ENCODE measurements at places on chromosomes 4 and X.

DNA sequence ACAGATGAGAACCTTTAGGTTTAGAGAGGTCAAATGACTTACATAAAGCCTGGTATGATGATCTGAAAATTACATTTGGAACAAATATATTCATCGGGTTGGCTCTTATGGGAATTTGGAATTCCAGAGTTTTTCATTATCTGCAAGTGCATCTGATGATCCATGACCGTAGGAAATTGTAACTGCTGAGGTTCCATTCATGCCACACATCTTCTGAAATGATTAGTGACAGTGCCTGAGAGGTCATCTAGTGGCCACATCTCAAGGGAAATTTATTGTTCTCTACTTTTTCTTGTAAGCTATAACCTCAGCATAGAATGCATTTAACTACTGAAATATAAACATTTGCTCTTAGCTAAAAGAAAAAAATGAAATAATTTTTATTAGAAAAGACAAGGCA is 105.8 kb upstream of the NWD2 start:
- DNase-seq: no peak

- no peak for DNase-seq
Observed at GRCh38 chrX:104695593-104695992, 129.6 kb downstream of the IL1RAPL2 start.

DNA sequence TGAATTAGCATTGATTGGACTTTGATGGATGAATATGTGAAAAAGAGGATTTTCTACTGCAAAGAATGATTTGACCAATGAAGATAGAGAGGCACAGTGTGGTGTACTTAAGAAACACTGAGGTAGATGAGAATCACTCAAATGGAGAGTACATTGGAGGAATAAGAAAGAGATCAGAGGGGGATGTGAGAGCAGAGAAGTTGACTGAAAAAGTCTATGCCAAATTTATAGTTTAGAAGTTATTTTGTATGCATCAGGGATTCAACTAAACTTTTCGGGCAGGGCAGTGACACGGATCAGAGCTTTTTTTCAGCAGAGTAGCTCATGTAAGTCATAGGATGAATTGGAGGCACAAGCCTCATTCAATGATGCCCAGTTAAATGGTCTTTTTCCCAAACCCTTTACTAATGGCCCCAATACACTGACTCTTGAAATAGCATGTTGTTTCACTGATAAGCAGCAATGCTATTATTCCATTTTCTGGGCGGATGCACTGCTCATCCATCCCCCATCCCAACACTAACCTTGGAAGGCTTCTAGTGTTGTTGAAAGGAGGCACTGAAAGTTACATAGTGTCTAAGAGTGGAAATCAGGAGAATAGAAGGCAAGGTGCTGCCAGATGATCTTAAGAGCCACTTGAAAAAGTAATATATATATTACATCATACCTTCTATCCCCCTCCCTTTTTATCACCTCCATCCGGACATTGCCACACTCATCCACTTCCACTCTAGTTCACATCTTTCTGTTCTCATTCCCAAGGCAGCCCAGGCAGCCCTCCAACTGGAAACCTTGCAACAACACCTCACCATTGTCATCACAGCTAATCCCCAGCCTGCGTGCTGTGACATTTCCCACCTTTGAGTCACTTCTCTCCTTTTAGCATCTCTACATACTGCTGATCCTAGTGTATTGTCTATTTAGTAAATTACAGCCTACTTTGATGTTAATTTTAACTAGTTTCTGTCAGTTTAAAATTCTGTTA is 46.1 kb downstream of the ARHGAP24 start:
- no peak for DNase-seq

DNA sequence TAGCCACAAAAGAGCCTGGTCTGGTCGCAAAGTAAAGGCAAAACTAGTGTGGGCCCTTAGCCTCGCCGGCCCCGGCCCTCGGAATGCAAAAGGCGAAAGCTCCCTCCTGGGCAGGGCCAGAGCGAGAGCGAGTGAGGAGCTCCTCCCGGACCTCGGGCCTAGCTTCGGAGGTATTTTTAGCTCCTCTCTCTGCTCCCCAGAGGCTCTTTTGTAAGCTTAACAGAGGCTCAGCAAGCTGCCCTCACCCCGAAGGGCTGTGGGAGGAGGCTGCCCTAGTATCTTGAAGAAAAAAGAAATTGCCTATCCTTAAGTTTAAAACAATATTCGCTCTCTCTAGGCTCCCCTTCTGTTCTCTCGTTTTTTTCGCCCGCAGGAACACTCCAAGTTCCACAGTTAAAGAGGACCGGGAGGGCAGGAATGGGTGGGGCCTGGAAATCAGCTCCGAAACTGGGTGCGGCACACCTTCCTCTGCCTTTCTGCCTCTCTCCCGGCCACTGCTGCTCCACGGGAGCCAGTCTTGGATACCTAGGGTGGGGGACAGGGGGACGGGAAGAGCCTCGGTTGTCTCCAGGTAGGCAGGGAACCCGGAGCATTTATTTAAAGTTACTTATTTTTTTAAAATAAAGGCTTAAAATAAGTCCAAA is 12.1 kb downstream of the HAND2 start:
- DNase-seq: no peak

GRCh38 chrX:43661521-43662240 is 5.6 kb downstream of the MAOA start:
- DNase-seq: no peak

DNA sequence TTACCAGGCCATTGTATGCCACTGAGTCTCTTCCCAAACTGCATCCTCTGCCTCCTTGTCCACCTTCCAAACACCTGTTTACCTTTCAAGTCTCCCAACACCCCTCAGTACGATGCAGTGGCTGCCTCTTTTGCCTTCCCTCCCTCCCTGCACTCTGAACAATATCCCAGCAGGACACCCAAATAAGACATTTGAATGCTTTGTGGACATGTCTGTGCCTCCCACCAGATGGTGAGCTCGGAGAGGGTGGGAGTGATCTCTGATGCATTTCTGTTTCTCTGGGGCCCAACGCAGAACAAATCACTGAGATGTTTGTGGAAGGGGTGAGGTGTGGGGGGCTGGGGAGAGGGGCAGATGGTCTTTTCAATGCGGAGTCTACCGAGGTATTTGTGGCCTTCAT is 33.4 kb downstream of the PJA1 start:
- no peak for DNase-seq

GRCh38 chrX:15594371-15594770 is 6.4 kb downstream of the ACE2 start:
- no peak for DNase-seq

GRCh38 chrX:147917700-147918695 is 6.3 kb downstream of the FMR1 start:
- DNase-seq: no peak

- no peak for DNase-seq
Observed at GRCh38 chrX:2159393-2159792, 341.4 kb downstream of the DHRSX start.

DNA sequence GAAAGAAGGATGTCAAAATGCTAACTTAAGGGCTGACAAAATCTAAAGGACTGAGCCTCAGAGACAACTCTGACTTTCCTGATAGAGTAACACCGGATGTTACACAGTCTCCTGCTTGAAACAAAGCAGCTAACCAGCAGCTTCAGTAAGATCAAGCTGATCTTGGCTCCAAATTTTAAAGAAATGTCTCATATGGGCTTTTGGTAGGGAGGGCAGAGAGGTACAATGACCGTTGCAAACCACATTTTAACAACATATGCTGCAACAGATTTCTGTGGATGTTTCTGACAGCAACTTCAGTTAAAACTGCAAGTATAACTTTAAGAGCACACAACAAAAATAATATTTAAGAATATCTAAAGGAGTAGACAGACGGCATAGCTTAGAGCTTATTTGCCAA is 9.1 kb downstream of the RPGR start:
- DNase-seq: no peak

- no peak for DNase-seq
Observed at GRCh38 chr4:104989371-104989770, 157.3 kb upstream of the TET2 start.

DNA sequence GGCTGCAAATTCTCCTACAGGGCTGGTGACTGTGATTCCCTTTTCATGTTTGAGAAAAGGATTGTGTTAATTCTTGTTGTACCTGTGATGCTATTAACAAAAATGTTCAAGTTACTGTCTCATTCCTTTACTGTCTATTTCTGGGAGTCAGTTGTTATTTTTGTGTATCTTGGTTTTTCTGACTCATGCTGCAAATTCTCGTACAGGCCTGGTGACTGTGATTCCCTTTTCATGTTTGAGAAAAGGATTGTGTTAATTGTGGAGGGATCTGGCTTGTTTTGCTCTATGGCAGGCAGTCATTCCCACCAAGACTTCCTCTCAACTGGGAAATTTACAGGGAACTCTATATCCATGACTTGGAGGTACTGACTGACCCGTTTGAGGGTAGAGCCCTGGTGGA is 693.4 kb upstream of the INTU start:
- no peak for DNase-seq

GRCh38 chrX:150100261-150100660 is 162.0 kb upstream of the EOLA2 start:
- DNase-seq: no peak

All from fibroblast of the conjunctiva (primary cell).